ENCODE measurements at places on chromosomes 12 and 14.
A peak's percentile ranks its signal among the peaks of the same experiment; 100 is the strongest.

- DNase-seq, result no peak
Observed at GRCh38 chr12:70966046-70966445, 45.5 kb upstream of the PTPRR start.

DNA sequence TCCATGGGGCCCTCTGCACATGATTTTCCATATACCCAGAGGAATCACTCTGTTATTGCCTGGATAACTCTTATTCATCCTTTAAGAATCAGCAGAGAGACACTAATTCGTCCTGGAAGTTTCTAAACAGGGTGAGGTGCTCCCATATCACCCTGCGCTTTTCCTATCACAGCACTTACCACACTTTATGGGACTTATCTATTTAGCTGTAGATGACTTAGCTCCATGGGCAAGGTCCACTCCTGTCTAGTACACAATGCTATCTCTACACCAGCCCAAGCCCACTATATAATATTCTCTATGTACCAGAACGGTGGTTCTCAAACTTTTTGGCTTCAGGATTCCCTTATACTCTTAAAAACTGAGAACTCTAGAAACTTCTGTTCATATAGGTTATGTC is 111.7 kb downstream of the EFCAB11 start:
- DNase-seq, result no peak

- no peak for DNase-seq
Observed at GRCh38 chr14:33689680-33690079, 261.2 kb downstream of the EGLN3 start.

GRCh38 chr14:58778202-58778601 is 140.4 kb downstream of the DACT1 start:
- DNase-seq, result no peak

DNA sequence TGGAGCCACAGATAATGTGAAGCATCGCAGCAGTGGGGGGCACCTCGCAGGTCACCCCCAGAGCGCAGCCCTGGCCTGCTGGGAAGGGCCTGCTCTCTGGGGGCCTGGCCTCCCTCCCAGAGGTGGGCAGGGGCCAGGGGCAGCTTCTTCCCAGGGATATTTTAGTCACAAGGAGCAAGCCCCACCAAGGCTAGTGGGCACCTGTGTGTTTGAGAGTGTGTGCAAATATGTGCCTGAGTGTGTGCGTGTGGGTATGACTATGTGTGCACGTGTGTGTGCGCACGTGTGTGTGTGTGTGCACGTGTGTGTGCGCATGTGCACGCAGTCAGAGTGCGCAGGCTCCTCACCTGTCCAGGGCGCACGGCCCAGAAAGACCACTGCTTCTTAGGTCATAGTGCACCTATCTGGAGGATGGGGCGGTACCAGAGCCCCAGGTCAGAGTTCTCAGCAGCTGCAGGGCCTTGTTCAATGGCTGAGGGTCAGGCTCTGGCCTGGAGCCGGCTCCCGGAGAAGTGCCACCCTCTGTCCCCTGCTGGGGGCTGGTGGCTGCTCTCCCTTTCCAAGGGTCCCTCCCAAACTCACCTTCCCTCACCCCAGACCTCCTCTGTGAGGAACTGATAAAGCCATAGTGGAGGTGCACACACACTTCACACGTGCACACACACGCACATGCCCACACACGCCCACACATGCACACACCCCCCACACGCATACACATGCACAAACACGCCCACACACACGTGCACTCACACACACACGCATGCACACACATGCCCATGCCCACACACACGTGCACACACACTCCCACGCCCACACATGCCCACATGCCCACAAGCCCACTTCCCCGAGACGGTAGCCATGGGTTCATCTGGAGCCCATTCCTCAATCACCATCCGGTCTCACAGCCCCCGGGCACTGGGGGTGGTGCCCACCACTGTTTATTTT is 128.5 kb downstream of the KIF26A start:
- no peak for DNase-seq

GRCh38 chr14:89165189-89166181 is 251.5 kb downstream of the FOXN3 start:
- no peak for DNase-seq

GRCh38 chr14:23326491-23327332 is 5.5 kb downstream of the PABPN1 start:
- DNase-seq, result no peak

- DNase-seq, result peak; percentile 8
Observed at GRCh38 chr14:52399104-52399503, 85.0 kb downstream of the PTGER2 start.

GRCh38 chr14:87772854-87773253 is 220.1 kb downstream of the GALC start:
- DNase-seq, result no peak

DNA sequence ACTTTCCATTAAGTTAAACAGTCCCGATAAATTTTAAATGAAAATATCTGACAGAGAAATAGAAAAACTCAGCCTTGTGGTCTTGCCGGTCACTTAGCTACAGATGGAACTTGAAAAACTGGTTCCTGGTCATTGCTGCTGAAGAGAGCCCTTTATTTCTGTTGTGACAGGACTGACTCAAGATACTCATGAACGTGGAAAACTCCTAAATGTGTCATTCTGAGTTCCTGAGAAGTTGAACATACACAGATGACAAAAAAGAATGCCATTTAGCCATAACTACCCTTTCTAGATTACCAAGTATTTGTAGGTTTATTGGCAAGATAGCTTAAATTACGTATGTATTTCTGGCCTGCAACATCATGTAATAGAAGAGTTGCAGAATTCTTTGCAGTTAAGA is 134.2 kb downstream of the HMGA2 start:
- DNase-seq, result no peak

DNA sequence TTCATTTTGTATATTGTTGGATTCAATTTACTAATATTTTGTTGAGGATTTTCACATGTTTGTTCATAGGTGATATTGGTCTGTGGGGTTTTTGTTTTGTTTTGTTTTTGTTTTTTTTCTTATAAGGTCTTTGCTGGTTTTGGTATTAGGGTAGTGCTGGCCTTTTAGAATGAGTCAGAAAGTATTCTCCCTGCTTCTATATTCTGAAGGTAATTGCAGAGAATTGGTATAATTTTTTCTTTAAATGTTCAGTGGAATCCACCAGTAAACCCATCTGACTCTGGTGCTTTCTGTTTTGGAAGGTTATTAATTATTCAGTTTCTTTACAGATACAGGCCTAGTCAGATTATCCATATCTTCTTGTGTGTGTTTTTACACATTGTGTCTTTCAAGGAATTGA is 8.9 kb downstream of the TOGARAM1 start:
- no peak for DNase-seq

- DNase-seq, result no peak
Observed at GRCh38 chr12:127588249-127588648, 678.7 kb upstream of the TMEM132C start.

GRCh38 chr12:9024512-9024911 is 35.2 kb downstream of the KLRG1 start:
- DNase-seq, result no peak

GRCh38 chr12:52057638-52058576 is 6.7 kb downstream of the NR4A1 start:
- DNase-seq, result no peak

GRCh38 chr12:3252450-3252891 is 175.3 kb downstream of the TSPAN9 start:
- DNase-seq, result no peak

DNA sequence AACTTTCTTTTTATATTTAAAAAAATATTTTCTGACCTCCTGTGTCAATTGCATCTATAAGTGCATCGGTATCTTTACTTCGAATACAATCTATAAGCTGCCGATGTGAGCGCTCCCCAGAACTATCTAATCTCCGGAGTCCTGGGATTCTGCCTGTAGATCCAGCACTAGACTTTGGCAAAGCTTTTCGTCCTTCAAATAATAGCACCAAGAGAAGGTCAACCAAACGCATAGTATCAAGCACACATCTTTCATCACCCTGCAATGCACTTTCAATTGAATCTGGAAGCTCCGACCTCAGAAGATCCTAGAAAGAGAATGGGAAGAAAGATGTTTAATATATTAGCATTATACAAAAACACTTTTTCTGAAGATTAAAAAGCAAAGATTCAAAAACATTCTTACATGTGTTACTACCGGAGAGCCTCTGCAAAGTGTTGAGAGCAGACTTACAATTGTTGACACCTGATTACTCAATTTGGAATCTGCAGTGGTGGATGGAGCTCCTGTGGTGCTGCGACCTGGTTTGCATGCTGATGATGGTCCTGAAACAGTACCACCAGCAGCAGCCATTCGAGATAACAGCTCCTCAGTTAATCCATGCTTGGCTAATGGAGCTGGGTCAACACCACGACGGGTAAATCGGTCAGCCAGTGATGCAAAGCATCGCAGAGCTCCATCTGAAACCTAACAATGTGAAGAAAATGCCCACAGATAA is 34.3 kb downstream of the HECTD1 start:
- DNase-seq, result no peak

- DNase-seq, result peak; percentile 82
Observed at GRCh38 chr14:60327447-60328331, 78.7 kb downstream of the PPM1A start.

GRCh38 chr12:68406134-68406576 is 74.0 kb upstream of the MDM1 start:
- no peak for DNase-seq

DNA sequence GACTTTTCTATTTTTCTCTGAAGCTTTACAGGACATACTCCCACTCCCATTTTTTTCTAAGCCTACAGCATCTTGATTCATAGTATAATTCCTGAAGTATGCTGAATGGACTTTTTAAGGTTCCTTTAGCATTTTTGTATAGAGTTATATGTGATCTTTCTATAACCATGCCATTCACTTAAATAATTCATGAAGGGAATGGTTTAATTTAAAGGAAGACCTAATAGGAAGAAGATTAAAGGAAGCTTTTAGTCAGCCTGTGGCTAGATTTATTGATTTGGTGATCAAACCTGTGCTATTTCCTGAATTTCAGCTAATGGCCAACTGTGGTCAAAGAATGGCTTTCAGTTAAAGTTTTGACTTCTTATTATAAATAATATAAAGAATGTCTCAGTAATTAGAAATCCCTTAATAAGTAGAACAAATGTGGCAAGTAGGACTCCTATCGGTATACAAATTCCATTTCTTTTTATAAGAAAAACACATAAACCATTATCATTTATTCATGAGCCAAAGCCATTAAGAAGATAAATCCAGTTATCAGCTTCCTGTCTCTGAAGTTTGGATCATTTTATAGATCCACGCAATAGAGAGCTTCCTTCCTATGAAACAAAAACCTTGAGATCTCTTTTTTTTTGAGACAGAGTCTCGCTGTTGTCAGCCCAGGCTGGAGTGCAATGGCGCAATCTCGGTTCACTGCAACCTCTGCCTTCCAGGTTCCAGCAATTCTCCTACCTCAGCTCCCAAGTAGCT is 4.0 kb upstream of the MAPK1IP1L start:
- DNase-seq, result no peak

GRCh38 chr14:69715725-69716477 is 51.0 kb upstream of the SRSF5 start:
- peak; percentile 17 for DNase-seq

- DNase-seq, result no peak
Observed at GRCh38 chr12:117035287-117035686, 63.9 kb downstream of the TESC start.

- DNase-seq, result no peak
Observed at GRCh38 chr14:93619176-93619793, 169.0 kb downstream of the PRIMA1 start.

DNA sequence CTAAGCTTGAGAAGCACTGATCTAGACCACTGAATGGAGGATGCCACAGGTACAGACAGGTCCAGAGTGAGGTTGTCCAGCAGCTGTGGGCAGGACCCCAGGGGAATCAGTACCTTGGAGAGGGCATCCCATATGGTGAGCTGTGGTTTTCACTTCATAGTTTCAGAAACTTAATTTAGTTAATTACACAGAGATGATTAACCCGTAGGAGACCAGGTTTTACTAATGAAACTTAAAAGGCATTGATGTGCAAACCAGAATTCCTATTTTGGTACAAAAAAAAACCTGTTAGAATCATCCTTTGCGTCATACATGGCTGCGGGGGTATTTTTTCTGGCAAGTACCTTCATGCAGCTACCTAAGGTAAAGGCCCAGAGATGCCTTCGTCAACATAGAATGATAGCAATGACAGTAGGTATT is 159.3 kb downstream of the DACT1 start:
- no peak for DNase-seq

- DNase-seq, result no peak
Observed at GRCh38 chr12:117350140-117350539, 11.3 kb downstream of the NOS1 start.

GRCh38 chr12:25276199-25276937 is 25.6 kb upstream of the KRAS start:
- no peak for DNase-seq

GRCh38 chr12:70178038-70178437 is 65.2 kb upstream of the CNOT2 start:
- no peak for DNase-seq

- no peak for DNase-seq
Observed at GRCh38 chr14:83734431-83734830, 1795.5 kb upstream of the FLRT2 start.

GRCh38 chr14:38357557-38357956 is 101.7 kb upstream of the CLEC14A start:
- no peak for DNase-seq

- DNase-seq, result no peak
Observed at GRCh38 chr12:132115500-132115899, 28.6 kb downstream of the DDX51 start.

GRCh38 chr14:77208291-77208978 is 26.8 kb downstream of the TMEM63C start:
- no peak for DNase-seq

DNA sequence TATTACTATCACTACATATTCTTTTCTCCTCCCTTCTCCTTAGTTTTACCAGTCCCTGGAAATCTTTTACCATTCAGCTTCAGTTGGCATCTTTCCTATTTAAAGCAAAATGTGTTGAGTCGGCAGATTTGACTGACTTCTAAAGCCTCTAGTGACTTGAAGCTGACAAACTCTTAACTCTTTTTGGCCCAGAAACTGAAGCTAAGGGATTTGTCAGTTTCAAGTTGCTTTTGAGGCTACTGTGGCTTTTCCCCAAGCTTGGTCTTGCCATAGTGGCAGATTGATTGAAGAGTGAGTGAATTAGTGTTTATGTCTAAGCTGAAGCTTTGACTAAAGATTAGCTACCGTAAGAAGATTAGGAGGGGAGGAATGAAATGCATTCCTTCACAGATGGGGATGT is 104.0 kb downstream of the ETNK1 start:
- no peak for DNase-seq

GRCh38 chr12:98578821-98579220 is 14.7 kb upstream of the SLC25A3 start:
- no peak for DNase-seq

Measured in NCI-H526 (cell line).